ENCODE measurements at places on chromosomes 4 and X.

GRCh38 chr4:66032571-66032970, 362.3 kb upstream of the EPHA5 start:
- no peak for DNase-seq

DNA sequence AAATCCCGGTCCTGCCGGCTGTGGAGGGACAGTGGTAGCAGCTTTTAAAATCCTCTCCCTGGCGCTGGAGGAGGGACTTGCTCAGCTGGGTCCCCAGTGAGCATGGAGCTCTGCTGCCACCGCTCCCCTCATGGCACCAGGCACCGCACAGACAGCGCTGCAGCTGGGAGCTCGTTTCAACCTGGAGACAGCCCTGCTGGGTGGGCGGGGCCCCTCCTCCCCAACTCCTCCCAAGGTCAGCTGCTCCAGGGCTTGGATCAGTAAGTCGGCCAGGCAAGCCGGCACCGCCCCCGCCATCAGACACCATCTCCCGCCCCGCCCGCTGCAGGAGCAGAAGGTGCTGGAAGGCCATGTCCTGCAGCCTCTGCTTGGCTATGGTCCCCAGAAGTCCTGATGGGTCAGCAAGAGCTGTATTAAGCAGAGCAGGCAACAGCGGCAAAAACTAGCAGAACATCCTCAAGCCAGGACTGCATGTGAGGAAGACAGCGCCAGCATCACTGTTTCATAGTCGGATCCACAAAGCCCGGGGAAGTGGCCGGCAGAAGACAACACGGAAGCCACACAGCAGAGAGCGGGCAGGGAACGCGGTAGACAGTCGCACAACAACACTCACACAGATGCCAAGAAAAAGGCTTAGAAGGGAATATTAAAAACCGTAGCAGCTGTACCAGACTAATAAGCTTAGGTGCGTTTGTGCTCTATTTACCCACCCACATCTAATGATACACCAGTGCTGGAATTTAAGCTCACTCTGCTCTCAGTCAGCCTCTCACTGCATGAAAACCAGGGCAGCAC, 16.2 kb downstream of the ZFYVE28 start:
- no peak for DNase-seq

GRCh38 chr4:121344098-121344497, 36.7 kb downstream of the QRFPR start:
- DNase-seq: no peak

DNA sequence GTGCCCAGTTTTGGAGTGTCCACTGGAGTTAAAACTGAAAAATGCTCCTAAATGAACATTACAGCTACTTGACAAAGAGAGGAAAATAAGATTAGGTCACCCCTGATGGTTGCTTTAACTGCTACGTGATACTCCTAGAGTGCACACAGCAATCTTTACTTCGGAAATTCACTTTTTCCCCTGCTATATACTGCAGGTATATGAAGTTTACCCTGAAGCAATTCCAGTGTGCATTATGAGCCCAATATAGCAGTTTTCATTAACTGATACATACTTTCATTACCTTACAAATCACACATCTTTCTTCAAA, 773 bp upstream of the ZNF827 start:
- no peak for DNase-seq

DNA sequence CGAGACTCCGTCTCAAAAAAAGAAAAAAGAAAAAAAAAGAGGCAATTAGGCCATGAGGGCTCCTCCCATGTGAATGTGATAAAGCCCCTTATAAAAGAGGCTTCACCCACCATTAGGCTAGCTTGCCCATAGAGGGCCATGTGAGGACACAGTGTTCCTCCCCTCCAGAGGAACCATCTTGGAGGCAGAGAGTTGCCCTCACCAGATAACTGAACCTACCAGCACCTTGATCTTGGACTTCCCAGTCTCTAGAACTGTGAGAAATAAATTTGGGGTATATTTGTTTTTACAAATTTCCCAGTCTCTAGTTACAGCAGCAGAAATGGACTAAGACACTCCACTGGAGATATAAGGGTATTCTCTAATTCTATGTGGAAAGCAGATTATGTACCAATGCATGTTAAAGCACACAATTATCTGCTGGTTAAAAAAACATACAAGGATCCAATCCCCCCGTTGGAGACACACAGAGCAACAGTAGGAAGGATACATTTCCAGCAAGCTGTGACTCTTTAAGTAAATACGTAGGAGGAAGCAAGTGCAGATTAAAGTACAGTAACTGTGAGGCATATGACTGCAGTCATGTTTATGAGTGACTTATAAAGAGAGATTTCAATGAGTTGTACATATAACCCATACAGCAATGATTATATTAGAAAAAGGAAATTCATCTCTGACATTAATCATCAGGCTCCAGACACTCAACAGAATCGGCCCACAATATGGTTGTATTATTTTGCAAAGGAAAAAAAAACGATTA, 21.4 kb downstream of the SH3RF1 start:
- no peak for DNase-seq

DNA sequence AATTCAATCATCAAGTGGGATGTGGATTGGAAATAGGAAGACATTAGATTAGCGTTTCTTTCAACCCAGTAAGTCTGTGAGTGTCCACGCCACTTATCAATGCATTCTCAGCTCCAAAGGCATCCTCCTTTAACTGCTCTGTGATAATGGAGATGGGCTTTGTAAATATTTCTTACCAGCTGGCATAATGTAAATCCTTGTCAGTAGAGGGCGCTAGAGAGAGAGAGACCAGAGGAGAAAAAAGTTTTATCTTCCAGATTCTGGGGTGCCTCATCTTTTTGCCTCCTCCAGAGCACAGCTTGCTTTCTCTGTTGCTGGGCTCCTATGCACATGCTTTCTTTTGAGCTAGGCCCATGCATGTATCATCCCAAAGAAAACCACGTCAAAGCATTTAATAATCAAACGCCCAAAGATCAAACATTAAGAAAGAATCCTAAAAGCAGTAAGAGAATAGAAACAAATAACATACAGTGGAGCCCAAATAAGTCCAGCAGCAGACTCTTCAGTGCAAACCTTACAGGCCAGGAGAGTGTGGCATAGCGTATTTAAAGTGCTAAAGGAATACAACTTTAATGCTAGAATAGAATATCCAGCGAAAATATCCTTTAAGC, 9.6 kb upstream of the MTMR1 start:
- no peak for DNase-seq

DNA sequence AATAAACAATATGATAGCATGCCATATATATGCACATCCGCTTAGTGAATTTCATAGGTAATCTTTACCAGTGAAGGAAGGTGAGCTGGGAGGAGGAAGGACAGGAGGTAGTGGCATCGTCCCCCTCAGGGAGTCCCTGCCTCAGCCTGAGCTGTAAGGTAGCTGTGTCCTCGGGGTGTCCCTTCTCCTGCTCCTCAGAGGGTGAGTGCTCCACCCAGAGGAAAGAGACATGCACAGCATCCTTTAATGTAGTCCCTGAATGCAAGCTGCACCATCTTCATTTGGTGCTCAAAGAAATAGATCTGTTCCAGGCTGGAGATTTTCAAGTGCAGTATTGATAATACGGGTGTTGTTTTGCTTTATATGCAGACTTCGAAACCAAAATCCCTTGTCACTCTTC, 330.4 kb upstream of the SFRP2 start:
- no peak for DNase-seq

DNA sequence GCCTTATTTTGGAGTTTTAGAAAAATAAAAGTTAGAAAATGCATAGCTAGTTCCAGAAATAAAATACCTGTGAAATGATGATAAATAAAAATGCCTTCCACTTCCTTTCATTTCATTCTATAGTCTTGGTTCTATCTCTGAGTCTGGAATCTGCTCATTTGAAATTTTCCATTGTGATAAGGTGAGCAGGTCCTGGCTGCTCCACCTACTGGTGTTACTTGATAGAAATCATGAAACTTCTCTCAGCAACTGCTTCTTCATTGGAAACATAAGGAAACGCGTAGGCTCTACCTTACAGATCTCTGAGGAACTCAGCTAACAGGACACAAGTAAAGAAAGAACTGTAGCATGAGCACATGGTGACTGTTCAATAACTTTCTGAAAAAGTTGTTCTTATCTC, 141.8 kb downstream of the DCHS2 start:
- DNase-seq: no peak

GRCh38 chrX:73977542-73978169, 326.3 kb upstream of the ZCCHC13 start:
- DNase-seq: no peak

GRCh38 chrX:133776072-133776471, 209.3 kb downstream of the GPC3 start:
- peak; percentile 22 for DNase-seq

DNA sequence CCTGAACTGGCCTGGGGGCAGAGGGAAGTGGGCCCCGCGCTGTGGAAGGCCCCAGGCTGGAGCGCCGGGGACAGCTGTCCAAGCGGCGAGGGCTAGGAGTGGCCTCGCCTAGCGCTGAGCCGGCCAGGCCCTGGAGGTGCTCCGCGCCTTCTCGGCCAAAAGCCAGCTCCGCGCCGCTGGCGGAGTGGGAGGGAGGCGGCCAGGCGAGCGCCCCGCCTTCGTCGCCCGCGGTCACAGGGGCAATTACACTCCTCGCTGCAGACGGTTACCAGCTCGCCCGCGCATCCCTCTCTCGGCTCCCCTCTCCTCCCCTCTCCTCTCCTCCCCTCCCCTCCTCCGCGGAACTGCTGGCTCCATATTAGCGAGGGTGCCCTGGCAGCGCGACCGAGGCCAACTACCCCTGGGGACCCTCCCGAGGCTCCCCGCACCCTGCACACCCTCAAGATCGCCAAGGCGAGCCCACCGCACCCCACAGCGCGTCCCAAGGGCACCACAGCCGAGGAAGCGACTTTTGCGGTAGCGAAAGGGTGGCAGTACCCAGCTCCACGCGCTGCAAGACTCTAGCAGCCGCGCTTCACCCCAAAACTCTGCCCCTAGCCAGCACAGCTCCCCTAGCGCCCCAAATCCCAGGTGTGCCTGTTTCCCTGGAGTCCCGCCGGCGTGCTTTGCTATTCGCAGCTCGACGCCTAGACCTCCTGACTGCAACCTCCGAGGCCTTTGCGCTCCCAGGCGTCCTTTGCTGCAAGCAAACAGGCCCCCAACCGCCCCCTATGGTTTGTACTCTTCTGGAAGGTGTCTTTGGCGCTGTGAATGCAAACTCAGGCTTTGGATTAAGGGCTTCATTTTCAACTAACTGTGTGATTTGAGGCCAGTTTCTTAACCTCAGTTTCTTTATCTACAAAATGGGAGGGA, 91.4 kb downstream of the BCOR start:
- DNase-seq: no peak

DNA sequence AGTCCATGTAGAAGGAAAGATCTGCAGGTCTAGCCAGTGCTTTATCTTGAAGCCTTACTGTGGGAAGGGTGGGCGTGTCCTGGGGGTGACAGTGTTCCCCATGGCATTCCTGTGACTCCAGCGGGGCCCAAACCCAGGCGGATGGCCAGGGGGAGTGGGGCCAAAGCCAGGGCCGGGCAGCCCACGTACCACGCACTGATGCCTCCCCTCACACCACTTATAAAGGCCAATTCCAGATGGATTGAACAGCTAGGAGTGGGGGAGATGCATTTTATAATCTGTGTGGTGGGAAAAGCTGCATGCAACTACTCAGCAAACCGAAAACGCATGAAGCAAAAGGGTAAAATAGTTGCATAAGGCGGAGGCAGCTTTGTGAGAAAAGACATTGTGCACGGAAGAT, 36.4 kb downstream of the NELFA start:
- DNase-seq: no peak

GRCh38 chr4:148415500-148415899, 26.7 kb downstream of the NR3C2 start:
- DNase-seq: no peak

DNA sequence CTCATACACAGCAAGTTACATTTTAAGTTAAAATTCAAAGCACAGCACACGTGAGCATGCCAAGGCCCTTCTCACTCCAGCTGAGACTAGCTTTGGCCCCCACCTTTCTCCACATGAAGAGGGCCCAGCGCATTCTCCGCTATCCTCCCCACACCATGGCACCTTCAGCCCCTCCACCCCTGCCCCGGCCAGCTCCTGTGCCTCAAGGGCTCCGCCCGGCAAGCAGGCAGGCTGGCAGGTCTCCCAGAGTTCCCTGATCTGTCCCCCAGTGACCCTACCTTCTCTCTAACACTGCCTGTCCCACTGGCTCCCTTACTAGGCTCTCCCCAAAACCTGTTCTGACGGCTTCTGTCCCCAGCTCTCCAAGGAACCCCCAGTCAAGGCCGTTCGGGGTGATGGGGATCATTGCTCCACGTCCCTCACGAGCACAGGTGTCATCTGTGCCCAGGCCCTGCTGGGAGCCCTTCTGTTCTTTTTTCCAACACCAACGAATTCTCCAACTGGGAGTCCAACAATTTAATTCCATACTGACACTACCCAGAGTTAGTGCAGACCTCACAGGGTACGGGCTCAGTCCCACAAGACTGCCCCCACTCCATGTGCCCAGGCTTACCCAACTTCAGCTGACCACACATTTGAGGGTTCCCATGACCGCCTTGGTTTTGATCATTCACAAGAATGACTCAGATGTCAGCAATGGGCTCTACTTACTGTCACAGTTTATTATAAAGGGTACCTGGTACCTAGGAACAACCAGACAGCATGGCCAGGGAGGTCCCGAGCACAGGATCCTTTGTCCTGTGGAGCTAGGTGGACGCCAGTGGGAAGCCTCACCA, 4.2 kb downstream of the LETM1 start:
- no peak for DNase-seq

GRCh38 chrX:118621081-118621759, 106.2 kb upstream of the IL13RA1 start:
- DNase-seq: no peak

- no peak for DNase-seq
Measured at GRCh38 chrX:19702856-19703255, 184.5 kb downstream of the SH3KBP1 start.

- DNase-seq: no peak
Measured at GRCh38 chr4:73864961-73865360, 4.2 kb upstream of the CXCL1 start.
